ENCODE measurements at places on chromosomes 5 and 9. TPM values are rescaled to one million over a fixed set of nuclear protein-coding genes. Genes with fewer than 3 reads are reported as not detected.
A peak's percentile ranks its signal among the peaks of the same experiment; 100 is the strongest.

DNA sequence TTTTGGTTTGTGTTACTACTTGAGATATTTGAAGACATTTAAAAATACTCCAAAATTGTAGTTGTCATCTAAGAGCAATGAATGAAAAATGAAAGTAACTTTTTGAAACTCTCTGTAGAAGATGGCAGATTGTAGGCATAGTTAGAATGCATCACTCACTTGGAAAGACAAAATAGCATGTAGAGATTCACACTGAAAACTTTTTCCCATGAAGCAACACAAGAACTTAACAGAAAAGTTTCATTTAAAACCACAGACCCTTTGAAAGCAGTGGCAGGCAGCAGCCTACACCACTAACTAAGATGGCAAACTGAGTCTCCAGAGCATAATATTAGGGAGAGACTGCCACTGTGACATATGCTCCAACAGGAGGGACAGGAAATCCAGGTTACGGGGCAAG is 18.9 kb upstream of the FAM174A start:
- DNase-seq = no peak

DNA sequence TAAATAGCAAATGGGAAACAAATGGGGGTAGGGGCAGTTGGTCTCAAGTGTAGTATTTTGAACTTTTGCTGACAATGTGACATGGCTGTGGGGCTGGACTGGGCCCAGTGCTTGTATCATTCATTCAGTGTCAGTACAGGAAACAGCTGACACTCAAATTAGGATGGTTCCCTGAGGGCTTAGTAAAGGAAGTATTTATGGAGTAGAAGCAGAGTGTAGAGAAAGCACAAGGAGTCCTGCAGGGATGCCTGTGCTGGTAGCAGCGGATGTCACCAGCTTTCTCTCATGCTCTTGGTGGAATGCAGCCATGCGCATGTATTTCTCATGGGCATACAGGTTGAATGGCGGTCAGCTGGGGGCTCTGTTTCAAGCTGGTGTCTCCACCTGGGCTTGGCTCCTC is 72.9 kb upstream of the SLC44A1 start:
- DNase-seq = no peak

- no peak for DNase-seq
Measured at GRCh38 chr5:72852356-72852755, 35.9 kb downstream of the TNPO1 start.

- no peak for DNase-seq
Measured at GRCh38 chr5:51731421-51732029, 348.3 kb downstream of the ISL1 start.

GRCh38 chr9:108272349-108272899 is 583.4 kb downstream of the ACTL7B start:
- no peak for DNase-seq

- no peak for DNase-seq
Measured at GRCh38 chr5:154147666-154148065, 42.9 kb upstream of the GALNT10 start.

DNA sequence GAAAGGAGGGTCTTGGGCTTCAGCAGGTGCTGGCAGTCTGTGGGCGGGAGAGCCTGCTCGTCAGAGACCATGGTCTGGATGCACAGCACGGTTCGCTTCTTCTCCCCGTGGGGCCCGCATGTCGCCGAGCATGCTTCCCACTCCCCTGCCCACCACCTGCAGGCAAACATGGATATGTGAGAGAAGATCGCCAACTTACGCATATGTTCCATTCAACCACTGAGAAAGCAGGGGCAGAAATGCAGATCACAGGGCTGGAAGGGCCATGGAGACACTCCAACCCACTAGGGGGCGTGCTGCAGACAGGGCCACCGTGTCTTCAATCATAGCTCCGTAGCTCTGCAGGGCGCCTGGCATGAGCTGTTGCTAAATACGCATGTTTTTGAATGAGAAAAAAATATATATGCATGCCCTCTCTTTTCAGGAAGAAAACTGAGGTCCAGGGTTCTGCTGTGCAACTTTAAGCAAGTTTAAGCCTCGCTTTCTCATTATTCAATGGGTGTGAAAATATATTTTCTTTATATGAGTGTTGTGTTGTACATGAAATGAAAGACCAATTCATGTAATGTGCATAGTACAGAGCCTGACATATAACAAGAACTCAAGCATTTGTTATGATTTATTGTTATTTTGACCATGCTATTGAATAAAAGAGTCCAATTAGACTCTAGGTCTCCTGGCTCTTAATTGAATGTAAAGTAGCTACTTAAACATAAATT is 148.0 kb downstream of the TARS1 start:
- DNase-seq = no peak

DNA sequence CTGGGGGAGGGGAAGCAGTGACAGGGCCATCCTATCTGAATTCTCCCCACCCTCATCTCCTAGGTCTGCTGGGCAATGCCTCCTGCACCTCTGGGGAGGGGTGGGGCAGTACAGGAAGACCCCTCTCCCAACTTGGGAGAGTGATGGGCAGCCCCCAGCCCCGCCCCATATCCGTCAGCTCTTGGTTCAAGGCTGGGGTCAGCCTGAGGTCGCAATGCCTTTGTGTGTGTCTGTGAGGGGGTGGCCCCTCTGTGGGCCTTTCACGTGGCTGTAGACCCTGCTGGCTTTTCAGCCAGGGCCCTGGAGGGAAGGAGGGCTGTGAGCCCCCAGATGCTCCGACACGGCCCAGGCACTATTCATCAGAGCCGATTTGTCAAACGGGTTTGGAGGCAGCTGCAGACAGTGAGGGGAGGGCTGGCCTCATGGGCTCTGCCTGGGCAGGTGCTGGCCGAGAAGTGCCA is 49.5 kb upstream of the RNU6ATAC start:
- no peak for DNase-seq

- no peak for DNase-seq
Measured at GRCh38 chr9:85892401-85892800, 48.5 kb upstream of the NAA35 start.

DNA sequence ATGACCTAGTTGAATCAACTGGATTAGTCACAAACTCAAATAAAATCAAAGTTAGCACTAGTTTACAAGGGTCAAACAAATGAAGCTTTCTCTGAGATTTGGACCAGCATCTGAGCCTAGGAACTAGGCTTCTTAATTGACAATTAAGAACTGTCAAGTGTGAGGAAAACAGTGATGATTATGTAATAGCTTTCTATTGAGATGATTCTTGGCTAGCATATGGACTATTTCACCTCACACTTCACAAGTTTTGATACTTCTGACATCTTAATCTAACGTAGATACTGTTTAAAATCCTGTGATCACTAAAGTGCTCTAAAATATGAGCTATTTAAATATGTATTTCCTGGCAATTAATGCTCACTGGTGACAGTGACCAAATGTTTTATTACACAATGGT is 542.9 kb downstream of the EFNA5 start:
- DNase-seq = no peak

DNA sequence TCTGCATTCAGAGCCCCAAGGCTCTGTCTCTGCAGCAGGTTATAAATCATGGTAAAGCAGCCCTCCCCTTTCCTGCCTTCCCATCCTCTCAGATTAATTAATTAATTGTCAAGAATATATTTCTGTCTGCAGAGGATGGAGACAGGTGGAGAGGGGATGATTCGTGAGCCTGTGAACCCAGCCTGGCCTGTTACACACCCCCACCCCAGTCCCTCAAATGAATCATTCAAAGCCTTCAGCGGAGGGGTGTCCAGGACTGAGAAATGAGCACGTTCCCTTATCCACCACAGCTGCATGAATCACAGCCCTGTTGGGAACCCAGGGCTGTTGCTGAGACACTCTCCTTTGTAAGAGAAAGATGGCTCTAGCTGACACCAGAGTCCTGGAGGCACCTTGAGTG is 56.0 kb downstream of the NIPAL4 start:
- DNase-seq = no peak

- DNase-seq = no peak
Measured at GRCh38 chr5:106006242-106006641, 1664.5 kb downstream of the EFNA5 start.

GRCh38 chr5:81851481-81852178 is 100.7 kb upstream of the SSBP2 start:
- peak; percentile 99 for DNase-seq

GRCh38 chr5:180127682-180128670 is 56.4 kb upstream of the RNF130 start:
- no peak for DNase-seq

DNA sequence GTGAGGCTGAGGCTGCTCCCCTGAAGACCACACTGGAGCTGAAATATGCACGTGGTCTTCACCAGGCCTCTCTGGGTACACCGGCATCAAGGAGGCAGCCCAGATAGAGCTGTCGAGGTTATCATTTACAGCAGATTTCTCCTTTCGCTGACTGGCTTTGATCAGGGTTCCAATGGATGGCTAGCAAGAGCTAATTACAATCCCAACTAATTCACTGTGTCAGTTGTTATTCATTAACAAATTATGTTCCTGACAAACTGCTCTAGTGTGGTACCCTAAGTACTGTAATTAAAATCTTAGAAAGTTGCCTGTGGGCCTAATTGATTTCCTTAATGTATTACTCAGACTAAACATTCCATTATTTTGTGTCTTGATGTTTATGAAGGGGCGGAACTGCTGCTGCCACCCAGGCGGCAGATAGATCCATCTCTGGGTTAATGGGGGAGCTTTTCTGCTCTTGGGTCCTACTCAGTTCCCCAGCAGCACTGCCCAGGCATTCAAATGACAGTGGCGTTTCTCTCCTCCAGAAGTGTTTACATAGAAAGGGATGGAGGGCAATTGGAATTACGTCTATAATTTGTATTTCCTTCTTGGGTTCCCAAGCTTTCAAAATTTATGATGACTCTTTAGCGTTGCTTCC is 71.7 kb upstream of the RAD23B start:
- peak; percentile 15 for DNase-seq

- no peak for DNase-seq
Measured at GRCh38 chr9:109812818-109813281, 32.9 kb downstream of the PALM2AKAP2 start.

- no peak for DNase-seq
Measured at GRCh38 chr9:89597711-89598362, 7.0 kb upstream of the GADD45G start.

DNA sequence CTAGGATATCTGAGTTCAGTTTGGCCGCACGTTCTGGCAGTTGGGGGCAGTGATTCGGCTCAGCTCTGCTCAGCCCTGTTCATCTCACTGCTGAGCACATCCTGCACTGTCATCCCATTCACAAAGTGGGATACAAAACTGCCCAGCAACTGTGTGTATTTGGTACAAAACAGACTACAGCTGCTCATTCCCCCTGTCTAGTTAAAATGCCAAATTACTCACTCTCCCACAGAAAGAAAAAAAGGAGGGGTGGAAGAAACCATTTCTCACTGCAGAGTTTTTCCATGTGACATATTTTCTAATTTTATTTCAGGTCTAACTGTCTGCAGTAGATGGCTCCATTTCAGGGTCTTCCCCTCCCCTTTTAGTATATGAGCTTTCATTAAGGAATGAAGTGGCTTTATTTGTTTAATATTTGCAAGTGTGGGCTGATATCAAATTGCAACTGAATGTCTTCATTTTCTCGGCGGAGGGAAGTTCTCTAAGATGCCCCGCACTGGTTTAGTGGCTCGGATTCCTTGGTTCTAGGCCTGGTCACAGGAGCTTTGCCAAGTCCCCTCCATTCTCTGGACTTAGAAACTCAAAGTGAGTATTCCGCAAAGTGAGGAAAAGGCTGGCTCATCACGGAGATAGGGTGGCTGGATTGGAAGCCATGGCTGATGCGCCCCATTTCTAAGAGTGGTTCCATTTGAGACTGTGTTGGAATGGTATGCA is 14.7 kb downstream of the COL15A1 start:
- DNase-seq = no peak

GRCh38 chr9:88804254-88804596 is 187.0 kb upstream of the S1PR3 start:
- DNase-seq = no peak

- DNase-seq = no peak
Measured at GRCh38 chr9:78938821-78939220, 632.9 kb upstream of the TLE4 start.

DNA sequence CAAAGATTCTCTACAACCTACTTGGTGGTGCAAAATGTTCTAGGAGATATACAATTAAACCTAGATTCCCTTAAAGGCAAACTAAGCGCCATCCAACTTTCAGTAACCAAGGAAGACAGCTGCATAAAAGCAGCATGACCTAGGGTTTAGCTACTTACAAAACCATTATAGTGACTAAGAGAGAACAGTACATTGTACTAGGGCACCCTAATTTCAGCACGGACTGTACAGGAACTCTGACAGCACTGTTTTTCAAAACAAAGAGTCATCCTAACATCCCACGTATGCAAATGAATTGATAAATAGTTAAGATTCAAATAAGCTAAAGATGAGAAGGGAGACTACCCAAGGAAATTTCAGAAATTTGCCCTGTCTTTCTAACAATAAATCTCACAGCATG is 30.0 kb downstream of the STRBP start:
- no peak for DNase-seq

- DNase-seq = no peak
Measured at GRCh38 chr5:138148811-138149210, 9.6 kb upstream of the NME5 start.

- DNase-seq = no peak
Measured at GRCh38 chr5:43042176-43042625, 2.1 kb upstream of the ANXA2R start.

The PCDHA9 gene
- polyA plus RNA-seq = 0.05 TPM

The RORB gene
- polyA plus RNA-seq = 0.13 TPM

The STING1 gene
- 37.7 TPM for polyA plus RNA-seq

The NR2F1-AS1 gene
- polyA plus RNA-seq = 53.1 TPM

The ARRDC3 gene
- polyA plus RNA-seq = 144 TPM

The PPIP5K2 gene
- 101 TPM for polyA plus RNA-seq

The PCDHA10 gene
- 0.91 TPM for polyA plus RNA-seq

The SARDH gene
- 7.6 TPM for polyA plus RNA-seq

The ANKRD18A gene
- 3.9 TPM for polyA plus RNA-seq

The C5orf34 gene
- polyA plus RNA-seq = 4.9 TPM

The SPINK13 gene
- 0.49 TPM for polyA plus RNA-seq

The PCDHGA12 gene
- 3.0 TPM for polyA plus RNA-seq

The SPATA31A3 gene
- polyA plus RNA-seq = not detected
